ENCODE measurements at places on chromosomes 2 and 18.

DNA sequence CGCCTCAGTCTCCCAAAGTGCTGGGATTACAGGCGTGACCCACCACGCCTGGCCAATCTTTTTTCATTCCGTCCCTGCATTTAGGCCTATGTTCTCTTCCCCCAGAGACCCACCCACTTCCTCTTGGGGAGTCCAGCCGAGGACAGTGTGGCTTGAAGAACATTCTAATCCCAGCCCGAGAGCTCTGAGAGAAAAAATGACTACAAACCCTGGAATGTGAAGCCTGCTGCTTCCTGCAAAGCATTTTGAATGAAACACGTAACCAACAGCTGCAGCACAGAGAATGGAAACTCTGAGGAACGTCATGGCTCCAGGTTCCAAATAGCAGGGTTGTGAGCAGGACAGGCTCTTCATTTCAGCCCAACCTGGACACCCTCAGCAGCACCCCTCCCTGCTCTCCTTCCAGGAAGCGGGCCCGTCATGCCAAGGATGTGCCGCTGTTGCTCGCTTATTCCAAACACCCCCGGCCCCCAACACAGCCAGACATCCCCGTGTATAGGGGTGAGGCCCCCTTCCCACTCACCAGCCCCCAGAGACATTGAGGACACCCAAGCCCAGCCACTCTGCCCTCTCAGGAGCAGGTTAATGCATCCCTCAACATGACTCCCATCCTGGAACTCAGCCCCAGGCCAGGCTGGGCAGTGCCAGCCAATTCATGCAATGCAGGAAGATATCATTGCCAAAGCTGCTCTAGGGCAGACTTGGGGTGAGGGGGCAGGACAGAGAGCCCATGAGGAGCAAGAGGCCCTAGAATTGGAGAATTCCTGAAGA is 139.8 kb downstream of the ZFP36L2 start:
- peak; percentile 97 for DNase-seq

- no peak for DNase-seq
Measured at GRCh38 chr2:86213699-86214502, 14.6 kb downstream of the MRPL35 start.

GRCh38 chr18:38421021-38421420 is 855.4 kb upstream of the CELF4 start:
- DNase-seq: peak; percentile 28

GRCh38 chr2:28905533-28905932 is 11.1 kb downstream of the WDR43 start:
- DNase-seq: no peak

DNA sequence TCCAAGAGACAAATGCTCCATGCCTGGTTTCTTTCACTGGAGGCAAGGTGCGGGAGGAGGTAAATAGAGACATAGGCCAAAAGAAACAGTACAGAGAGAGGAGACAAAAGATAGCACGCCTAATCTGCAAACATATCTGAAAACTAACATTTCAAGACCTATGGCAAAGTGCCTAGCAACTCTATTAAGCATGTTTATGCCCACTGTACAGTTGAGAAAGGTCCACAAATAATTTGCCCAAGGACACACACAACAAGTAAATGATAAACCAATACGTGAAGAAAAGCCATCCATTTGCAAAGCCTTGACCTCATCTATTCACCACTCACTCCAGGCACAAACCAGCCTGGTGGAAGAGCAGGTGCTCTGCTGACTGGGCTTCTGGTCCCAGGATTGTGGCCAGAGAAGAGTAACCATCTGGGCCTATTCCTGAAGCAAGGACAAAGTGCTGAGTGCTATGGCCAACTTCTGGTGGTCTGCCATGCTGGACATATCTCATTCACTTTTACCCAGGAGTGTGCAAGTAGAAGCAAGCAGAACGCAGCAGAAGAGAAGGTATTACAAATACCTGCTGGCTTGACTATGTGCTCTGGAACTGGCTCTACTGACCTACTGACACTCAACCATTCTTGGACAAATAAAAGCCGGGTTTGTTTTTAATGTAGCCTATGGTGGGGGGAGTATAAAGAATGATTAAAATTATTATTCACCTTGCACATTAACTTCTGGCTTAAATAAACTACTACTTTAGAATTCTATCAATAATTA is 25.3 kb downstream of the TMEM131 start:
- no peak for DNase-seq

- no peak for DNase-seq
Measured at GRCh38 chr18:35190948-35191697, 49.7 kb upstream of the ZNF397 start.

- peak; percentile 86 for DNase-seq
Measured at GRCh38 chr18:24212939-24213338, 74.1 kb downstream of the CABYR start.

GRCh38 chr2:97834610-97835009 is 121.2 kb downstream of the ZAP70 start:
- no peak for DNase-seq

GRCh38 chr2:46505472-46505783 is 26.1 kb downstream of the TMEM247 start:
- no peak for DNase-seq

DNA sequence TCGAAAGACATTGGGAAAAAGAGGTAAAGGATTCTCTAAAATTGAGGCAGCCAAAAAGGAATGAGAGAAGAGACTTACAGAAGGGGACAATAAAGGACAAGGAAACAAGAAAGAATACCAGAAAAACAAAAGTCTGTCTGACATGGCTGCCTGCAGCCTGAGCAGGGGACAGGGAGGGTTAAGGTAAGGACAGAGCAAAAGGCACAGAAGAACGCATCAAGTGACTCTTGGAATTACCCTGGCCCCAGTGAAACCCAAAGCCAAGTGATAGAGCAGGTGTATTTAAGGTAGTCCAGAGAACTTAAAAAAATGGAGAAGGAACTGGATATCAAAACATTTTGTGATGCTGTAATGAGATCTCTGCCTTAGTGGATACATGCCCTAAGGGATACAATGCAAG is 47.1 kb upstream of the XIRP2 start:
- peak; percentile 8 for DNase-seq

- DNase-seq: no peak
Measured at GRCh38 chr2:11379558-11379957, 35.1 kb upstream of the ROCK2 start.

DNA sequence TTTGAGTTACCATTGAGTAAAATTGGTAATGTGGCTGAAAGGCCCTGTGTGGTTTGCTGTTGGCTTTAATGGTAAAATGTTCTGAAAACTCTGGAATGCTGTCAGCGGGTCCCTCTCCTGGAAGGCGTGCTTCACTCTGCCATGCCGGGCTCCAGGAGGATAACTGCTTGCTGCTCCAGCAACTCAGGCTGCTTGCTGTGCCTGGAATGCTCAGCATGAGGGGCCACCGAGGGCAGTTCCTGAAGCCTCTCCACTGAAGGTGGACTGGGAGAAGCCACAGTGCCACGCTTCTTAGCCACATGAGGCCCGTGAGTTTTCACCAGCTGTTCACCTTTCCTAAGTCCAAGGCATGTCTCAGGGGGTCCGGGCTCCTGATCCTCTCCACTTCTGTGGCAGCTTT is 90.4 kb upstream of the FAM110C start:
- peak; percentile 80 for DNase-seq

GRCh38 chr2:24501813-24502212 is 10.8 kb downstream of the NCOA1 start:
- DNase-seq: no peak

- DNase-seq: no peak
Measured at GRCh38 chr2:64808092-64808491, 154.4 kb upstream of the SERTAD2 start.

- peak; percentile 39 for DNase-seq
Measured at GRCh38 chr2:197514754-197515153, 1.1 kb upstream of the MOB4 start.

DNA sequence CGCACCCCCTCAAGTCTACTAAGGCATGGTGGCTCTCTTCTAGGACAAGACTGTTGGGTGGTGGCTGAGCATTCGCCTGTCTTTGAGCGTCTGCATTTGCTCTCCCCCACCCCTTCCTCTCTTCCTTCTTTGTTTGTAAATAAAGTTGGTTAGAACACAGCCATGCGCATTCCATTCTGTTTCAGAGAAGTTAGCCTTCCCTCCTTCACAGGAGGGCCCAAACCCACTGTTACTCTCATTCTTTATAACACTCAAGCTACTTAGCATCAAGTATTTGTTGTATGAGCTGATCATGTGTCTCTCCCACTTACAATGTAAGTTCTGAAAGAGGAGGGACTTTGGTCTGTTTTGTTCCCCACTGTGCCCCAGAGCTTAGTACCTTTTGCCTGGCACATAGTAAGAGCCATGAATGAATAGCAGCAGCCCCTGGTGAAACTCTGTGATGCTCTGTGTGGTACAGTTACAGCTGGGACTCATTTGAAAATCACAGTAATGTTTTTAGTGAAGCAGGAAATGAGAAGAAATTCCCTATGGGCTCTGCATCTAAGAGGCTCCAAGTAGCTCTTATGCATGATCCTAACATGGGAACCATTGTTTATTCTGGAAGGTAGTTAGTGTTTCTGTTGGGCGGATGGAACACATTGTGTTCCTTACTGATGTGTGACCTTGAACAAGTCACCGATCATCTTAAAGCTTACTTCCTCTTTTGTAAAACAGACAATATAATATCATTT is 7.7 kb downstream of the MGAT5 start:
- DNase-seq: peak; percentile 71

DNA sequence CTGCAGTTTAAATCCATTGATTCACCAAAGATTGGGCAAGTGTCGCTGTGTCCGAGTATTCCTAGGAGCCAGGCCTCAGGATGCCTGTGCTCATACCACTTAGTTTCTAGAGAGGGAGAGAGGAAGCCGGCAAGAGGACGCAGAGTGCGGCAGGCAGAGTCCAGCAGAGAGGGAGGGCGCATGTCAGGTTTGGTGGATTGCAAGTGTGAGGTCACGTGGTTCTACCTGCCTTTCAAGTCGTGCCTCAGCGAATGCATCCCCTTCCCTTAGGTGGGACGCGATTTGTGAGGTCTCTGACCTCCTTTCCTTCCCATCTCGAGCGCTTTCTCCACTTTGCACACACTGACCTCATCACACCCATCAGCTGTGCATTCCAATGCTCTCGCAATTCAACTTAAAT is 188.1 kb downstream of the TMEM18 start:
- no peak for DNase-seq

- DNase-seq: peak; percentile 93
Measured at GRCh38 chr2:10407841-10408648, 40.1 kb downstream of the ODC1 start.

GRCh38 chr18:2602844-2603243 is 31.5 kb downstream of the NDC80 start:
- DNase-seq: no peak

DNA sequence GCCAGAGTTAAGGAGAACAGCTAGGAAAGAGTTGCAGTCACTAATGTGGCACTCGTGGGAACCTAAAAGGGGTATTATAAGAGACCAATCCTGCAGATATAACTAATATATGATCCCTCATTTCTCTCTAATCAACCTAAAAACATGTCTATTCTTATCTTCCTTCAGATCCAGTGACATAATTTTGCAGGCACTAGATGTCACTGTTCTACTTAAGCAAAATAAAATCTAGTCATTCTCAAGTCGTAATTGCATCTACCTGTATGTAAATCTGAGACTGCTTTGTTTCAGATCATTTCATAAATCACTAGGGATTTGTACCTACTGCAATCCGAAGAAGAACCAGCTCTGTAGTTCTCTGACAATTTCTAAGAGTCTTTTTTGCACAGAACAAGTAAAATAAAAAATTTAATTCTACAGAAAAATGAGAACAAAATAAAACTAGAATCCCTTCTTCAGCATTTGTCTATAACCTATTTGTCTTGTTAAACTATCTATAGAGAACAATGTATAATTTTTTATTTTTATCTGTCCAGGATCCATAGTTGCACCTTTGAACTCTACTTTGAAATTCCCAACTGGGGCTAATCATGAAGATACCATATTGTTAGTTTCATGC is 56.5 kb upstream of the ERBB4 start:
- DNase-seq: peak; percentile 35

DNA sequence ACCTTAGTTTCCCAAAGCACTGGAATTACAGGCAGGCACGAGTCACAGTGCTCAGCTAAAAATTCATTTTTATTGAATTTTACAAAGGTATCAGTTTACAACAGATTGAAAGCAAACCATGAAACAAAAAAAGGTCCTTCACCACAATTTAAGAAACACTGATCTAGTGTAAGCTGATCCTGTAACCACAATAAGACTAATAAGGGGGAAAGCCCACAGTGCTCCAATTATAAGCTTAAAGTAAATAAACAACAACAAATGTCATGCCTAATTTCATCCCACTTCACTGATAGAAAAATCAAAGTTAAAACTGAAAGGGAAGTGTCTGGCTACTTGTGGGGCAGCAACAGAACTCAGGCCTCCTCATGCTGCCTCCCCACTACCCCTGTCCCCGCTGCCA is 49.2 kb downstream of the ICA1L start:
- DNase-seq: no peak

DNA sequence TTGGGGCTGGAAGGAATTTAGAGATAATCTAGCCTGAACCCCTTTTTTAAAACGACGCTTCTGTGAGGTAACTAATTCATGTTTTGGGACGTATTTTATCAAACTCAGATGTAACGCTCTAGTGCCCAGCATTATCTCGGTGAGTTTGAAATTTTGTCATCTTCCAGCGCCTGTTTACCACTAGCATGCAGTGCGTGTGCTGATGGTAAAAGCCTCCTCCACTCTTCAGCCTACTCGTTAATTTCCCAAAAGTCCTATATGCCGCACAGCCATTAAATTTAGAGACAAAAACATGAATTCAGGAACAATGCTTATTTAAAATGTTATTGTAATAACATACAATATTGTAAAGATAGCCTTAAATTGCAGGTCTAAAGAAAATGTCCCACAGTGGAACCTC is 2.8 kb downstream of the ZCCHC2 start:
- no peak for DNase-seq

- DNase-seq: peak; percentile 50
Measured at GRCh38 chr2:190105554-190105953, 43.0 kb upstream of the MSTN start.

GRCh38 chr18:37179384-37179783 is 350.5 kb downstream of the KIAA1328 start:
- no peak for DNase-seq

GRCh38 chr18:6022845-6023244 is 127.5 kb upstream of the TMEM200C start:
- peak; percentile 93 for DNase-seq

DNA sequence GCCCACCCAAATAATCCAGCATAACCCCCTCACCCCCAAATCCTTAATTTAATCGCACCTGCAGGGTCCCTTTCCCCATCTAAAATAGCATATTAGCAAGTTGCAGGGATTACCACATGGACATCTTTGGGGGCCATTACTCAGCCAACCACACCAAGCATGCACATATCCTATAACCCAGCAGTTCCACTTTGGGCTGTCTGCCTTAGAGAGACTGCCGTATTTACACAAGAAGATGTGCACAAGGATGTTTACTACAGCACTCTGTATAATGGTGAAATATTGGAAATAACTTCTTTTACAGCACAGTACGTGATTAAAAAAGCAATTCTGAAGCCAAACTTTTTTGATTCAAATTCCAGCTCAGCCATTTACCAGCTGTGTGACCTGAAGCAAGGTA is 17.3 kb upstream of the LDLRAD4 start:
- no peak for DNase-seq

DNA sequence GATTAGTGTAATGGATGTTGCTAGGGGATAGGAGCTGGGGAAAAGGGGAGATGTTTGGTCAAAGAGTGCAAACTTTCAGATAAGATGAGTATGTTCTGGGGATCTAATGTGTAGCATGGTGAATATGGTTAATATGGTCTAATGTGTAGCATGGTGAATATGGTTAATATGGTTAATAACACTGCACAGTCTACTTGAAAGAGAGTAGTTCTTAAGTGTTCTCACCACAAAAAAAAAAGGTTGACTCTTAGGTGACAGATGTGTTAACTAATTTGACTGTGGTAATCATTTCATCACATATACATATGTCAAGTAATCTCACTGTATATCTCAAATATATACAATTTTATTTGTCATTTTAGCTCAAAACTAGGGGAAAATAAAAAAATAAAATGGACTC is 121.3 kb upstream of the CD226 start:
- no peak for DNase-seq
